ENCODE measurements at places on chromosomes 1 and 21. TPM values are rescaled to one million over a fixed set of nuclear protein-coding genes. Genes with fewer than 3 reads are reported as not detected.

Gene MAB21L3
- total RNA-seq, result 0.28 TPM

Gene IGSF5
- not detected for total RNA-seq

Gene BRDT
- total RNA-seq, result not detected

Gene MRAP
- total RNA-seq, result 0.09 TPM

Gene MMP23B
- total RNA-seq, result 9.8 TPM

Gene KCNH1
- total RNA-seq, result 0.14 TPM

Gene ZBTB8B
- not detected for total RNA-seq

Gene IL19
- not detected for total RNA-seq

Gene CR1
- not detected for total RNA-seq

Gene RNU11
- not detected for total RNA-seq

Gene FALEC
- 0.18 TPM for total RNA-seq

Gene CLCNKB
- 0.14 TPM for total RNA-seq

Gene NPHS2
- total RNA-seq, result not detected

Data from smooth muscle cell of bladder (primary cell).